ENCODE measurements at places on chromosomes 2 and 18. TPM values are rescaled to one million over a fixed set of nuclear protein-coding genes. Genes with fewer than 3 reads are reported as not detected.

ALPP gene
- total RNA-seq, result not detected

DNA sequence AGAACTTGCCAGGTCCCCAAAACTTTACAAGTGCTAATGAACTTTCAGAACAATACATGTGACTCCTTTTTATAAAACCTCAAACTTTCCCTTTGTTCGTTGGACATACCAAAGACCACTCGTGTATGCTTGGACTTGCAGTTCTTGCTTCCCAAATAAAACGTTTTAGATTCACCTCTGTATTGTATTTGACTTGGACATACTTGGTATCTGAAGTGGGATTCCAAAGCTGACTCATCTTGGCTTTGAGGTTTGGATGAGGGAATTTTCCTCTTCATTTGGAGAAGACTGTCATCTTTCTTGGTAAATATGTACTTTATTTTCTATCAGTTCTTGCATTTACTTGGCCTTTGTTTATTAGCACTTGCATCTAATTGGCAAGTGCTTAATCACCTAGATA, 8.0 kb upstream of the CYB5A start:
- peak; percentile 64 for DNase-seq

ST6GAL2 gene
- total RNA-seq, result not detected

COL3A1 gene
- total RNA-seq, result 602 TPM

- DNase-seq, result no peak
These were observed 60.6 kb downstream of the ACKR3 start for GRCh38 chr2:236629961-236630872.

GRCh38 chr2:47034973-47035609, 119.5 kb upstream of the MCFD2 start:
- no peak for DNase-seq

- peak; percentile 61 for DNase-seq
These were observed 77.1 kb downstream of the SUMO1 start for GRCh38 chr2:202161151-202161835.

- DNase-seq, result peak; percentile 18
These were observed 601.1 kb upstream of the SETBP1 start for GRCh38 chr18:44079606-44080005.

- DNase-seq, result no peak
These were observed 432.7 kb upstream of the SMIM21 start for GRCh38 chr18:75860166-75860565.

DNA sequence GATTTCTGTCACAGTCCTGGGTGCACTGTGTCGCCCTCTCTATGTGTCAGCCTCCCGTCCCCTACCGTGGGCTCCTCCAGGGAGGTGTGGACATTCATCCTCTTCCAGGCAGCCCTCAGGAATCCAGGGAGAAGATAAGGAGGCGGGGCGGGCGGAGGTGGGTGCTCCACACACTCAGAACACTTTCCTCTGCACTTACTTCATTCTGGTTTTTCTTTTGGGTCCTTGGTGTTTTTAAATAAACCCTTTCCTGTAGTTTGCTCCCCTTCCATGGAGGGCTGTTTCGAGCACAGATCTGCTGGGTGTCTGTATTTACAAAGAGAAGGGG, 183.9 kb downstream of the FAM210A start:
- no peak for DNase-seq

- peak; percentile 89 for DNase-seq
These were observed at the start of gene VSNL1 for GRCh38 chr2:17540093-17540812. TSS of gene VSNL1 (plus strand) at chr2:17540696. CDS start at chr2:17592075, 51,379 bp downstream.

DNA sequence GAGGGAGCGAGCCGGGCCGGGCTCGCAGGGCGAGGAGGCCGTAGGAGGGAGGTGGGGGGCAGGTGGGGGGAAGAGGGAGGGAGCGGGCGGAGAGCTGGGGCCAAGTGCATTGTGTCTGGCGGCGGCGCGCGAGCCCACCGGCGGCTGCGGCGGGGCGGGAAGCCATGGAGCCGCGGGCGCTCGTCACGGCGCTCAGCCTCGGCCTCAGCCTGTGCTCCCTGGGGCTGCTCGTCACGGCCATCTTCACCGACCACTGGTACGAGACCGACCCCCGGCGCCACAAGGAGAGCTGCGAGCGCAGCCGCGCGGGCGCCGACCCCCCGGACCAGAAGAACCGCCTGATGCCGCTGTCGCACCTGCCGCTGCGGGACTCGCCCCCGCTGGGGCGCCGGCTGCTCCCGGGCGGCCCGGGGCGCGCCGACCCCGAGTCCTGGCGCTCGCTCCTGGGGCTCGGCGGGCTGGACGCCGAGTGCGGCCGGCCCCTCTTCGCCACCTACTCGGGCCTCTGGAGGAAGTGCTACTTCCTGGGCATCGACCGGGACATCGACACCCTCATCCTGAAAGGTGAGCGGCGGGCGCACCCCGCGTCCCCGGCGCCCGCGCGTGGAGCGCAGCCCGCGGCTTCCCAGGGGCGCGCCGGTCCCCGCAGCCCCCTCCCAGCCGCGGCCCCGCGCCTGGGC, at the start of gene TMEM178A:
Gene TMEM178A (plus strand): TSS at position 107 of the 680 bp plus-strand sequence. CDS start 58 bp downstream, at position 165.
- no peak for DNase-seq

GRCh38 chr2:58767828-58768714, 526.9 kb upstream of the FANCL start:
- DNase-seq, result no peak

- DNase-seq, result peak; percentile 80
These were observed 1354.5 kb upstream of the ZEB2 start for GRCh38 chr2:145874466-145874865.

UGT1A4 gene
- not detected for total RNA-seq

MYL1 gene
- 0.34 TPM for total RNA-seq

- no peak for DNase-seq
These were observed 356.2 kb downstream of the ZNF521 start for GRCh38 chr18:24995755-24996154.

DNA sequence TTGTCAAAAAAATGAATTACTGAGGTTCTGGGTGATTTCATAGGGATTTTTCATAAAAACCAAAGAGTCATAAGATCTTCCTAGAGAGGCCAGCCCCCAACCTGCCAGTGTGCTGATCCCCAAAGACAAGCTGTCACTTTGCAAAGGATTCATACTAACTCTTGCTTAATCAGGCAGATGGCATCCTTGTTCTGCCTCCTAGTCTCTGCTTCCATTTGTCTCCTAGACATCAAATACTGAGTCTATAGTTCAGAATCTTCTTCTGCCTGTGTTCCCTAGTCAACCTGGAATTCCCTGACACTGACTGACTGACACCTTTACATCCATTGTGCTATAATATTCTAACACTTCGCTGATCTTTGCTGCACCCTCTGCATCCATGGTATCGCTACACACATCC, 84.9 kb downstream of the SLC8A1 start:
- peak; percentile 20 for DNase-seq

FSHR gene
- total RNA-seq, result not detected

MEIS1 gene
- total RNA-seq, result 3.3 TPM

UGT1A5 gene
- total RNA-seq, result not detected

- DNase-seq, result peak; percentile 79
These were observed 65.1 kb downstream of the USP40 start for GRCh38 chr2:233501198-233502076.

DNA sequence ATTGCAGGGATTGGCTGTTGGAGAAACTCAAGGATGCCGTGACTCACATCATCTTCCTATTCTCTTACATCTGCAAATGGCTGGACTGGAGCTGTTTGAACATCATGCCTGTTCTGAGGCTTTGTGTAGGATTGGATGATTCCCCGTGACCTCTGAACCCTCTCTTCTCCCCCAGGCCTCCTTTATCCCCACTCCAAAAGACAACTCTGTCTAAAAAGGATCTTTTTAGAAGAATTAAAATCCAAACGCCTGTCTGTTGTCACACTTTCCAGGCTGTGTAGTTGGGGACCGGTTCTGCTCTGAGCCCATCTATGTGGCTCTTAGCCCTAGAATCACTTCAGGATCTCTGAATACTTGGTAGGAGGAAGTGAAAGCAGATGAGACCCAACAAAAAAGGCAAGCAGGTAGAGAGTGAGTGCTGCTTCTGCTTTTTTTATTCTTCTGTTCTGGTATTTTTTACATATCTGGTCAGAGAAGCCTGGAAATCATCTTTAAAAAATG, 565 bp downstream of the SP140 start:
- DNase-seq, result no peak

DNA sequence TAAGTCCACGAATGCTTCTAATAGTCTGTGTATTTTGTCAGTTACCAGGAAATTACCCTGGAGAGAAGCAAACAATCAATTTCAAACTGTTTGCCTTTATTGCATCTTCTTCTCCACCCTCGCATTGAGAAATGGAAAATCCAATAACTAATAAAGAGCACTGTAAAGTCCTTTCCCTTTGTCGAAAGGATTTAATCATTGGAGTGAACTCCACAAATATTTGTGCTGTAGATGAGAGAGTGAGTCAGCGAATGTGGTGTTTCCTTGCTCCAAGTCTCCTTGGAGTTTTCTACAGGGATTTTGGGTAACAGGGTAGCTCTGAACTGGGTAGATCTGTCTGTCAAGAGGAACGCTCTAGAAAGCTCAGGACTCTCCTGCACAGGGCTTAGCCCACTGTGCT, 240.2 kb downstream of the KCNS3 start:
- DNase-seq, result no peak

CAVIN2 gene
- total RNA-seq, result 388 TPM

SERPINB4 gene
- not detected for total RNA-seq

DNA sequence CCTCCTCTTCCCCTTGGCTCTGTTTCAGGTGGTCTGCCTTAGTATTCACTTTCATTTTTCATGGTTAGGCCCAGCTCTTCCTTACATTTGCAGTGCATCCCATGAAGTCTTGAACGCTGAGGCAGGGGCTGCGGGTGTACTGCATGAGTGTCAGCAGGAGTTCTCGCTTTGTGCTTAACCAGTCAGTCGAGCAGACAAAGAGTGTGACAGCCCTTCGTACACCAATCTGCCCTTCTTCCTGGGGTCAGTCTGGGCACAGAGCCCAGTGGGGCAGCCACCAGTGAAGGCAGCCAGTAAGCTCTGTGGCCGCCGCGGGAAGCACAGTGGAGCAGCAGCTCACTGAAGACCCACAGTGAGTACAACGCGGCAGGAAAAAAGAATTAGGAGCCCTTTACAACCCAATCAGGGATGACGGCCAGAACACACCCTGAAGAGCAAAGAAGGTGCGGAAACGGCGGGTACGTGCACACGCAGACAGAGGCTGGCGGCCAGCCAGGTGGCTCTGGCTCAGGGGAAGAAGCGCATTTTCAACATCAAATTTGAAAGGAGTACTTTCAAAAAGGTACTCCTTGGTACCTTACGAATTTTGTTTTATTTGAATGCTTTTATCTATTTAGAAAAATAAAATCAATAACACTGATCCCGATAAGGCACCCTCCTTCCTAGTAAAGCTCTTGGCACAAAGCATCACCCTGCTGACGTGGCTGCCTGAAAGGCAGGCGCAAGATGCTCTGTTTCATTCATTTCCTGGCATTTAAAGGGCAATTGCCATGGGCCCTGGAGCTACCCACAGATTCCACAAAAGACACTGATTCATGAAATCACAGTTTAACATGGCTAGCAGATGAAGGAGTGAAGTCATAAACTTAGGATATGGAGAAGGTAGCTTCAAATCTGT, 47.0 kb upstream of the SEMA4C start:
- DNase-seq, result no peak
